B cell (primary cell): ENCODE measurements at places on chromosomes 5 and 9.

GRCh38 chr9:108867116-108867515 is 5.0 kb downstream of the ACTL7A start:
- no peak overlapping the region for H3K4me3 ChIP-seq
- H3K27ac ChIP-seq: no peak overlapping the region
- H3K4me1 ChIP-seq: no peaks in the 10 kb centered on the region
- H3K36me3 ChIP-seq: peaks cover 2% of the 10 kb centered on the region
- H3K27me3 ChIP-seq: no peaks in the 10 kb centered on the region
- no peak for DNase-seq

GRCh38 chr5:41087461-41087860 is 16.3 kb upstream of the MROH2B start:
- H3K36me3 ChIP-seq: no peaks in the 10 kb centered on the region
- H3K4me1 ChIP-seq: no peaks in the 10 kb centered on the region
- no peaks in the 10 kb centered on the region for H3K27me3 ChIP-seq
- no peak for DNase-seq
- no peak overlapping the region for H3K4me3 ChIP-seq
- H3K27ac ChIP-seq: no peak overlapping the region

DNA sequence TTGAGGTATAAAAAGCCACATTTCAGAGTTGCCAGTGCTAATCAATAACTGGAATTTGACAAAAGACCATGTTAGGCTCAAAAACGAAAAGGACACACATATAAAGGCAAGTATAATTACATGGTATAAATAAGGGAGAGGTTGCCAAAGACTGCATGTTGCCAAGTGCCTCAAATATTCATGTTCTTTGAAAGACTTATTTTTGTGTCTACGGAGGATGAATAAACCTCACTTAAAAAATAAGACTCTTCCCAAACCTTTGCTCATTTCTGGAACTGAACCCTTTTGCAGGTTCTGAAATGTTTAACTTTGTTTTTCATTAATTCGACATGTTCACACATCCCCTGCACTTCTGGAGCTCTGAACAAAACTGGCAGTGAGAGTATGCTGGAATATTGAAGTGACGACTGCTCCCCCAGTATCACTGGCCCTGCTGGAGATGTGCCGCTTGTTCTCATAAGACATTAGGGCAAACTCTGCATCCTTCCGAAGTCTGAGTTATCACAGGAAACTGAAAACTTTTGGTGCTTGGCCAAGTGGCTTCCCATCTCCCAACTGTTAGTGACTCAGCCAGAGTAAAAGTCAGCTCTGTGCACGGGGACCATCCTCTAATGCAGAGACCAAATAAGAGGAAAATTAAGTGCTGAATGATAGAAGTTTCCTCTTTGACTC is 336.8 kb downstream of the GLIS3 start:
- H3K27ac ChIP-seq: no peak overlapping the region
- DNase-seq: no peak

DNA sequence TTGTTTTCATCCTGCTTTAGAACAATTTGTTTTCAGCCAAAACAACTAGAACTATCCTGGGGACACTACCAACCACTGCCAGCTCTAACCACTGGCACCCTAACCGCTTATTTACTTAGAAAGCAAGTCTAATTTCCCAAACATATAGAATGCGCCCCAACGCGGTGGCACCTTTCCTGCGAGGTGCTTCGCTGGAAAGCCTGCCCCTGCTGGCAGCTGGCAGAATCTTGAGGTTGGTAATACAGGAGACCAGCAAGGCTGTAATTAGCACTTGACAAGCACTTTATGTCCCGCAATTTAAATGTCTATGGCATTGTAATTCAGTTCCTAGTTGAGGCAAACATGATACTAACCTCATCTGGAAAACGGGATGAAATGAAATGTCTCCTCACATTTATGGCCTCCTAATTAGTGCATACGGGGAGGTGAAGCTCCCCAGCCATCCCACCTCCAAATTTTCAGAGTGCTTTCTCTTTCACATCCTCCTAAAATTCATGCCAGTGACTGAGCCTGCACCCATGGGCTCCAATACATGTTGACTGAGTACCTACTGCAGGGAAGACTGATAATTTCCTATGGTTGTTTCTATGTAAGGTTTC is 30.4 kb downstream of the GABBR2 start:
- no peak overlapping the region for H3K27ac ChIP-seq
- H3K4me3 ChIP-seq: no peak overlapping the region
- H3K36me3 ChIP-seq: no peaks in the 10 kb centered on the region
- peaks cover 4% of the 10 kb centered on the region for H3K27me3 ChIP-seq
- no peak for DNase-seq

- H3K27ac ChIP-seq: no peak overlapping the region
- no peak overlapping the region for H3K4me3 ChIP-seq
- peaks cover 22% of the 10 kb centered on the region for H3K27me3 ChIP-seq
- DNase-seq: no peak
Observed at GRCh38 chr5:150304481-150305081, 1.9 kb upstream of the ARSI start.

DNA sequence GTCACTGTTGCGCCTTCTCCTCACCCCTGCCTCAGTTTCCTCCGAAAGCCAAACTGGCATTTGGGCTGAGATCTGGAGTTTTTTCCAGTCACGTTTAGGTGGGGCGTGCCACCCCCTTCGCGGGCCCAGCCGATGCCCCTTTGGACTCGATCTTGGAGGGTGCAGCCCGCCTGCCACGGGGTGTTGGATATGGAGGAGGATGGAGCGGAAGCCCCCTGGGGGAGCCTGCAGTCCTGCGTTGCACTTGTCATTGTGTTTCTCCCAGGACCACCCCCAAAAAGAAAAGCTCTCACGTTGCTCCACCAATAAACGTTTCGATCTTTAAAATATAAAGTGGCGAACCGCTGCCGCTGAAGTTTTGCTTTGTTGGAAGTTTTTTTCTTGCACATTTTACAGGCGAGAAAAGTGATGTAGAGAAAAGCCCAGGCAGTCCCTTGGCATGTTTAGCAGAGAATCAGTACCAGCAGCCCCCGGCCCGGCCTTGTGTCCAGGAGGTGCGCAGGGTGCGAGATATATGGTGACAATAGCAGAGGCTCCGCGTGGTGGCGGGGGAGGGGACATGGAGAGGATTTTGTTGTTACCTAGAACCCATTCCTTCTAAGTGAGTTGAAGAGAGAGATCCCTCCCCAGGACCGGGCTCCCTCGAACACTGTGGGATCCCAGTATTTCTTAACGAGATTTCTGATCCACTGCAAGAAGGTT is 681 bp downstream of the F2R start:
- H3K4me1 ChIP-seq: peaks cover 25% of the 10 kb centered on the region
- no peaks in the 10 kb centered on the region for H3K36me3 ChIP-seq
- H3K27me3 ChIP-seq: peaks cover 42% of the 10 kb centered on the region
- H3K27ac ChIP-seq: no peak overlapping the region

DNA sequence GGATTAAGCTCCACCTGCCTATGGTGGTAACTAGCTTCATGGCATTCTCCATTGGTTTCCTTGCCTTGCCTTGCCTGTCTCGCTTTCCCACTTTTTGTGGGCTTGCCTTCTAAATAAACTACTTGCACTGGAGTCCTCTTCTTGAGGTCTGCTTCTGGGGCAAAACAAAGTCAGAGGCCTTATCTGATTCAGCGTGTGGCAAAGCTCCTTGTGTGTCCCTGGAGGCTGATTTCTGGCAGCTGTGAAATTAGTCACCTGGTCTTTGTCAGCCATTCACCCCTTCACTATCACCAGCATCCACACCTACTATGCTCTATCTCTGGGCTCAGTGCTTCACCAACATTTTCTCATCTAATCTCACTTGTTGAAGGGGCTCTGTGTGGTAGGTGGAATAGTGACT is 176.2 kb downstream of the SEC61B start:
- DNase-seq: no peak
- H3K4me3 ChIP-seq: no peak overlapping the region
- no peaks in the 10 kb centered on the region for H3K27me3 ChIP-seq
- no peaks in the 10 kb centered on the region for H3K36me3 ChIP-seq
- no peak overlapping the region for H3K27ac ChIP-seq

DNA sequence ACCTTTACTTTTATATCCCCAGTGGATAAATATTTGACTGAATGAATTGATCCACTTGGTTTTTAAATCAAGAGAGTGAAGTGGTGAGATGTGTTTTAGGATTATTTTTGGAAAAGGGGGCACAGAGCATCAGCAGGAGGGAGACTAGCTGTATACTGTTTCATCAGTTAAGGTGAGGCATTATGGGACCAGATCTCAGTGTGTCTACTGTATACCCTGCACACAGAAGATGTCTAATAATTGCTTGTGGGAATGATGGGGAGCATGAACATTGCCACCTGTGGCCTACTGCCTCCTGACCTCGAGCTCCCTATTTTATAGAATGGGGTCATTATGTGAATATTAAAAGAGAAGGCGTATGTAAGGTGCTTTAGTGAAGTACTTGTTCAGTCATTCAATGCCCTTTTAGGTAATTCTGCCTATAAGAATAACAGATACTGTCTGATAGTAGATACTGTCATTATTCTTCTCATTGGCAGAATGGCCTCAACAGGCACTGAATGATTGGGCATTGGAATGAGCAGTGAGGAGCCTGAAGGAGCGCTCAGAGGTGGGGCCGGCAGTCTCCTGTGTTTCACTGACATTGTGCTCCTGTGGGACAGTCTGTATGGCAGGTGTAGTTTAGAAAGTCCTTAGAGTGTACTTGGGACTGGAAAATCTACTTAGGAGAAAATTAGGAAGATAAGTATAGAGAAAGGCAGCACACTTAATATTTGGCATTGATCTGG is 47.4 kb upstream of the FAM120AOS start:
- H3K27ac ChIP-seq: no peak overlapping the region
- no peaks in the 10 kb centered on the region for H3K27me3 ChIP-seq
- peaks cover 4% of the 10 kb centered on the region for H3K36me3 ChIP-seq

DNA sequence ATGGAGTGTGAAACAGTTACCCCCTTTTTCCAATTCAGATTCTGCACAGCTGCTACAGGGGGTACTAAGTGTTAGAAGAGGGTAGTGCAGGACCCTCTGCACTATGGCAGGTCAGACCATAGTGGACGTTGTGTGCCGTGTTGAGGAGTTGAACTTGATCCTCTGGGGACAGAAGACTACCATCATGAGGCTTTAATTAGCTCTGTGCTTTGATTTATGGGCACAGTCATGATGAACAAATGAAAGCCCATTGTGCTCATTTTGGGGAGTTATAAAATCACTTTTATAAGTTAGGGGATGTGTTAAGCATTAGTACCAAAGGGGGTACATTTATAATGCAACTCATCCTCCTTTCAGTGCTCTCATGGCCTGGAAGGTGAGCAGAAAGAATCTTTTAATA is 62.7 kb downstream of the ZSWIM6 start:
- no peak for DNase-seq
- no peaks in the 10 kb centered on the region for H3K36me3 ChIP-seq
- H3K4me1 ChIP-seq: no peaks in the 10 kb centered on the region
- H3K27ac ChIP-seq: no peak overlapping the region
- no peaks in the 10 kb centered on the region for H3K27me3 ChIP-seq

DNA sequence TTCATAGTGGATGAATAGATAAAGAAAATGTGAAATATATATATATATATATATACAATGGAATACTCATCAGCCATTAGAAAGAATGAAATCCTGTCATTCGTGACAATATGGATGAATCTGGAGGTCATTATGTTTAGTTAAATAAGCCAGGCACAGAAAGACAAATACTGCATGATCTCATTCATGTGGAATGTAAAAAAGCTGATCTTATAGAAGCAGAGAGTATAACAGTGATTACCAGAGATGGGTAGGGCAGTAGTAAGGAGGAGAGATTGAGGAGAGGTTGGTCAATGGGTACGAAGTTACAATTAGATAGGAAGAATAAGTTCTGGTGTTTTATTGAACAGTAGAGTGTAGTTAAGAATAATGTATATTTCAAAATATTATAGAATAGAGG is 19.7 kb upstream of the PCDHAC2 start:
- H3K36me3 ChIP-seq: no peaks in the 10 kb centered on the region
- H3K27ac ChIP-seq: no peak overlapping the region
- no peaks in the 10 kb centered on the region for H3K27me3 ChIP-seq
- no peak overlapping the region for H3K4me3 ChIP-seq
- H3K4me1 ChIP-seq: no peaks in the 10 kb centered on the region

- no peaks in the 10 kb centered on the region for H3K36me3 ChIP-seq
- H3K4me1 ChIP-seq: peaks cover 21% of the 10 kb centered on the region
- DNase-seq: peak; percentile 58
- H3K27me3 ChIP-seq: peaks cover 3% of the 10 kb centered on the region
Observed at GRCh38 chr5:43192558-43193180, 644 bp downstream of the NIM1K start.

GRCh38 chr9:98922721-98923435 is 20.8 kb upstream of the COL15A1 start:
- no peak for DNase-seq
- H3K36me3 ChIP-seq: no peaks in the 10 kb centered on the region
- H3K4me3 ChIP-seq: no peak overlapping the region
- no peaks in the 10 kb centered on the region for H3K4me1 ChIP-seq
- no peak overlapping the region for H3K27ac ChIP-seq

- no peaks in the 10 kb centered on the region for H3K4me1 ChIP-seq
- H3K27me3 ChIP-seq: no peaks in the 10 kb centered on the region
- H3K27ac ChIP-seq: no peak overlapping the region
- H3K36me3 ChIP-seq: no peaks in the 10 kb centered on the region
- no peak overlapping the region for H3K4me3 ChIP-seq
- DNase-seq: no peak
Observed at GRCh38 chr5:178335302-178336030, 102.9 kb upstream of the PHYKPL start.

GRCh38 chr5:34571677-34572041 is 84.5 kb upstream of the RAI14 start:
- no peaks in the 10 kb centered on the region for H3K4me1 ChIP-seq
- no peaks in the 10 kb centered on the region for H3K36me3 ChIP-seq
- H3K27ac ChIP-seq: no peak overlapping the region
- no peak for DNase-seq

DNA sequence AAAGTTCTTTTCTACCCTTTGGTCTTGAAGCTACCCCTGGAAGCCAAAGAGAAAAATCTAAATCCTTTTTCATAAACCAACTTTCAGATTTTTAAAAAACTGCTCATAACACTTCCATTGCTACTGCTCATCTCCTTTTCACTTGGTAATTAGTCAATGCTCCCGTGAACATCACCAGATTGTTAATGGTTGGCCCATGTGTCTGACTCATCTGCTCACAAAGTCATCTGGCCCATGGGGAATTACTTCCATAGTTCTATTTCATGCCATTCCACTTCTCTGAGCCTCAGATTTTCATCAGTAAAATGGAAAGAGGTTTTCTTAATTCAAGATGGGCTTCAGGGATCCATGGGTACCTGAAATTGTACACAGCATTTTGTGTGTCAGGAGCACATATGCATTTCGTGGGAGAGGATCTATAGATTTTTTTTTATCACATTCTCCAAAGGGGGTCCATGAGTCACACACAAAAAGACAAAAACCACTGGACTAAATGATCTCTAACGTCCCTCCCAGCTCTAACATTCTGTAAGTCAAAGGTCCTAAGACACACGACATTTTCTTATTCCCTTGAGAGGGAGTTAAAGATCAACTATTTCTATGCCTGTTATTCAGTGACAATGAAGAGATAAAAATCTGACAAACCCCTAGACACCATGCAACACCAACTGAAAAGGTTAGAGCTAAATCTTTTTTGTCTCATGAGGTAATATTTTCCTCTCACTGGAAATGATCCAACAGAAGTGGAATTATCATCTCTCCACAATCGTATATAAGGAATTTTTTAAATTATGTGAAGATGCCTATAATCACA is 75.4 kb downstream of the TEX10 start:
- no peaks in the 10 kb centered on the region for H3K27me3 ChIP-seq
- no peak for DNase-seq

GRCh38 chr9:113621309-113621791 is 157.8 kb downstream of the RGS3 start:
- H3K27me3 ChIP-seq: no peaks in the 10 kb centered on the region
- H3K4me3 ChIP-seq: no peak overlapping the region
- H3K27ac ChIP-seq: no peak overlapping the region
- peaks cover 54% of the 10 kb centered on the region for H3K4me1 ChIP-seq
- no peak for DNase-seq
- H3K36me3 ChIP-seq: no peaks in the 10 kb centered on the region
